ENCODE measurements at places on chromosomes 1 and 21.

DNA sequence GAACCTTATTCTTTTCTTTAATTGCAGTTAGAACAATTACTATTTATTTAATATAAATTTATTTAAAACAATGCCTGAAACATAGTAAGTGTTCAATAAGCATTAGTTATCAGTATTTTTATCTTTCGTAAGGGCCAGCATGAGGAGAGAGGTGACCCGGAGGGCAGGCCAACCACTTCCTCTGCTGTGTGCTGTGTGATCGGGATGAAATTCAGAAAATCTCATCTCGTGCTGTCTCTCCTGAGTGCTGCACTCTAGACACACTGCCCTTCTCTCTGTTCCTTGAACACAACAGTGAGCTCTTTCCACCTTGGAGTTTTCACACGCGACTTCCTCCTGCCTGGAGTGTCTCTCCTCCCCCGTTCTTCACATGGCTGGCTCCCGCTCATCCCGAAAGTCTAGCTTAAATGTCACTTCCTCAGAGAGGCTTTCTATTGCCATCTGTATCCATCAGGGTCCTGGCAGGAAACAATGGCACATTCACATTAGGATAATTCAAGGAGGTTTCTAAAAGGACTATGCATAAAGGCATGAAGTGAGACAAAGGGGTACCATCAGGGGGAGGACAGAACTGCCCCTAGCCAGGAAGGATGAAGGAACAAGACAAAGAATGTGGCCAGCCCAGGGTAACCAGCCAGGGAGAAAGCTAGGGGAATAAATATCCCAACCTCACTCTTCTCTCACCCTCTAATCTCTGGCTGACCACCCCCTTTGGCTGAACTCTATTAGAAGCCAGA, 142.6 kb upstream of the GJB5 start:
- no peak for DNase-seq

DNA sequence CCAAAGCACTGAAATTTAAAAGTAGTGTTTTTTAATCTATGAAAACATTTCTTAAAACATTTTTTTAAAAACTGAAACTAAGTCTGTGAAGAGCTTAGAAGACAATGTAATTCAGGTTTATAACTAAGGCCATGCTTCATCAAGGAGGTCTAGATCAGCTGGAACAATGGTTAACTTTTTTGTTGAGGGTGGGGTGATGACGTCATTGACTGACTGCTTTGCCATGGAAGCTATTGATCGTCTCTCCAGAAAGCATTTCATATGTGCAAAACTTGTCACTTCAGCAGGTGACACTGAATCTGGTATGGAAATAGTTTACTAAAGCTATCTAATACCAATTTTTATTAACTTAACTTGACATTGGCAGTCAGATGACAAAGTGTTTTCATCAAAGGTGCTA, 21.0 kb downstream of the RAVER2 start:
- no peak for DNase-seq

- DNase-seq = peak; percentile 25
These were observed at the start of gene C1orf115 for GRCh38 chr1:220690140-220691052. C1orf115 (plus strand) TSS chr1:220690363; CDS start chr1:220690403, 40 bp downstream.

DNA sequence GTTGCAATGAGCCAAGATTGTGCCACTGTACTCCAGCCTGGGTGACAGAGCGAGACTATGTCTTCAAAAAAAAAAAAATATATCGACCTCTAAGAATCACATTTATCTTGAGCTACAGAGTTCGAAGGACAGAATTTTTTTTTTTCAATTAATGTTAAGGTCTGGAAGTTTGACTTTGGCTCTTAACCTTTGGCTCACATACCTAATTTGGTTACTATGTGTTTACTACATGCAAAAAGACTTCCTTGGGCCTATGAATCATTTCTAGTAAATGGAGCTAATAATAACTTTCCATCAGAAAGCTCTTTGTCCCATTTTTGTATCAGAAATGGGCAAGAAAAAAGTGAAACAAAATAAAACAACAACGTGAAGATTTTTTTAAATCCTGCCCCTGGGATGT, 351.2 kb downstream of the SMYD3 start:
- no peak for DNase-seq

DNA sequence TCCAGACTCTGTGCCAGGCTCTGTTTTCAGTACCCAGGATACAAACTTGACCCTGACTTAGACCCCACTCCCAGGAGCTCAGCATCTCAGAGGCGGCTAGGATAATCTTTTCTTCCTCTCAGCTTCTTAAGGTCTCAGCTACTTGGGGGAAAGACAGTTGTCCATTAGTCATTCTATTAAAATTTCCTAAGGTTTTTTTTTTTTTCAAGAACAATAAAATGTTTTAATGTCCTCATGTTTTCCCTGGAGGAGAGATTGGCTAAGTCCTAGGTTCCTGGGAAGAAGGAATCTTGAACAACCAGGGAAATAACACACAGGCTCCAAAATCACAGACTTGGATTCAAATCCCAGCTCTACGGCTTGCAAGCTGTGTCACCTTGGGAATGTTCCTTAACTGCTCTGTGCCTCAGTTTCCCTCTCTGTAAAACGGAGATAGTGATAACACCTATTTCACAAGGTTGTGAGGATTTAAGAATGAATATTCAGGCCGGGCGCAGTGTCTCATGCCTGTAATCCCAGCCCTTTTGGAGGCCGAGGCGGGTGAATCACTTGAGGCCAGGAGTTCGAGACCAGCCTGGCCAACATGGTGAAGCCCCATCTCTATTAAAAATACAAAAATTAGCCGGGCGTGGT, 33.0 kb downstream of the CDK18 start:
- no peak for DNase-seq

DNA sequence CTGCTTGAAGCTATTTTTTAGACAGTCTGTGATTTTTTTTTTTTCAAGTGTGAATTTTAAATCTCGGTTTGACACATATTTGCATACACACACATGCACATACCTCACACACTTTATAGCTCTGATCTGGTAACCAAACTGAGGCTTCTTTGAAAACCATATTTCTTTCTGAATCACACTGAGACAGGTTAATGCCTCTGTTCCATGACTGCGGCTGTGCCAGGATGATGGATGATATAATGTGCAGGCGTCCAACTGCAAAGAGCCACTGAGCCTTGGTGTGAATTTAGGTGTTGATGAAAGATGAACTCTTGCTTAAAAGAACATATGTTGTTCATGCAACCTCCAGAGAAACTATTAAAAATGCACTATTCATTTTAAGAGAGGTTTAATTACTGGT, 504.0 kb upstream of the OLFM3 start:
- no peak for DNase-seq

- peak; percentile 89 for DNase-seq
These were observed 37.7 kb downstream of the CD34 start for GRCh38 chr1:207873055-207873890.

GRCh38 chr1:173639102-173639501, 4.0 kb downstream of the TEX50 start:
- no peak for DNase-seq

DNA sequence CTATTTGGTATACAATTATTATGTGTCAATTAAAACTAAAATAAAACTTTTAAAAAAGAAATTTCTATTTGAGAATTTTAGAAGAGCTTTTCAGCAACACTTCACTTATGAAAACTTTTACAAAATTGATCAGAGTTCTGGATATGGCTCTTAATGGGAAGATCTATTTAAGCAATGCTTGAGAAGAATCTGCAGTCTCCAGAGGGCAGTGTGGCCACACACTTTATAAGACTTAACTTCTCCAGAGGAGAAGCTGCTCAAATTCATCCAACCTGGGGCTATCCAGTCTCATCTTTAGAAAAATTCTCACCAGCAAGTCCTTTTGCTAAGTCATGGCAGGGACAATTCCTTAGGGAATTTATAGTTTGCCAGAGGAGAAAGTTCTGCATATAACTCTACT, 25.2 kb upstream of the AGO1 start:
- peak; percentile 68 for DNase-seq

GRCh38 chr1:94258873-94259331, 21.5 kb upstream of the ARHGAP29 start:
- no peak for DNase-seq

DNA sequence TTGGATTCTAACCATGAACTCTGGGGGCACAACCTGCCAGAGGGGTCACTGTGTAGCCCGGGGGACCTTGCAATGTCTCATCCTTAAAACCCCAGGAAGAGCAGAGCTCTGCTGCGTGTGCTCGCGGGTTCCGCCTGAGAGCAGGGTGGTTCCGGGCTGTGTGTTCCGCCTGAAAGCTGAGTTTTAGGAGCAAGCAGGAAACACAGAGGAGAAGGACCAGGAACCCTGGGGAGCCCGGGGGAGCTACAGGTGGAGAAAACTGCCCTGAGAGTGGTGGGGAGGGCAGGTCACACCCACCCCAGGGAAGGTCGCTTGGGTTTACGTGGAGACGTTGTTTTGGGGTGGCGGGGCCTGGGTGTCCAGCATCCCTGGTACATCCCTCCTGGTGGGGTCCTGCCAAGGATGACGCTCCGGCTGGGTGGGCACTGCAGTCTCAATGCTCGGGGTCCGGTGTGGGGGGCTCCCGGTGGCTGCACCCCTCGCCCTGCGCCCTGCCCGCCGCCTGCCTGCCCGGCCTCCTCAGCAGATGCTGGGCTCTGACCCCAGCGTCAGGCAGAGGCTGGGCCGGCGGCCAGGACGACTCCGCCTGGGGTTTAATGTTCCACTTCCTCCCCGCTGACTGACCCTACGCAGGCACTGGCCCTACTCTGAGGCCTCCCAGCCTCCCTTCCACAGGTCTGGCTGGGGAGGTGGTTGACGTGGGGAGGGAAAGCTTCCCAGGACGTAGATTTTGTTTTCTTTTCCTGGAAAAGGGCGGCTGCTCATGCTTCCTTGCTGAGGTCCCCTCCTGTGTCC, 17.3 kb upstream of the C1orf159 start:
- no peak for DNase-seq

DNA sequence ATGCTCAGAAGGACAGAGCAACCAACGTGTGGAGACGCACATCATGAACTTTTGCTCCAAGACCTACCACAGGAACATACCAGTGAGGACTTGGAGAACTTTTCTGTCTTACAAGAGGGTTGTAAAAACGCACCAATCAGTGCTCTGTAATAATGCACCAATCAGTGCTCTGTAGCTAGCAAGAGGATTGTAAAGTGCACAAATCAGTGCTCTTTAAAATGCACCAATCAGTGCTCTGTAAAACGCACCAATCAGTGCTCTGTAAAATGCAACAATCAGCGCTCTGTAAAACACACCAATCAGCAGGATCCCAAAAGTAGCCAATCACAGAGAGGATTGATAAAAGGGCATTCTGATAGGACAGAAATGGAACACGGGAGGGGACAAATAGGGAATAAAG, 40.4 kb upstream of the SPAG17 start:
- no peak for DNase-seq

GRCh38 chr1:27687906-27688305, 15.9 kb upstream of the IFI6 start:
- no peak for DNase-seq

DNA sequence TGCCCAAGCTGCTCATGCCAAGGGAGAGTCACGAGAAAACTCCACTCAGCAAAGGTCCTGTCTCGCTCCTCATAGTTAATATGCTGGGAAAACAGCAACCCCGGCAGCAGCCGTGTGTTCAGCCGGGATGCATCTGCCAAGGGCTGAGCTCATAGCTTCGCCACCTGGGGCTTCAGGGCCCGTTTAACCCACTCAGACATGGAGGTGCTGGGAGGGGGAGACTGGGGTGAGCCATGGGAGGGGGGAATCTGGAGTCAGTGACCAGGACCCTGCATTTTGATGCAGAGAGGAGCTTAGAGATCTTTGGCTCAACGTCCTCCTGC, 283.4 kb downstream of the PTPRU start:
- no peak for DNase-seq

GRCh38 chr1:6577831-6578525, 1.8 kb upstream of the ZBTB48 start:
- DNase-seq = peak; percentile 65

GRCh38 chr1:38527373-38527966, 332.1 kb downstream of the RRAGC start:
- DNase-seq = no peak

DNA sequence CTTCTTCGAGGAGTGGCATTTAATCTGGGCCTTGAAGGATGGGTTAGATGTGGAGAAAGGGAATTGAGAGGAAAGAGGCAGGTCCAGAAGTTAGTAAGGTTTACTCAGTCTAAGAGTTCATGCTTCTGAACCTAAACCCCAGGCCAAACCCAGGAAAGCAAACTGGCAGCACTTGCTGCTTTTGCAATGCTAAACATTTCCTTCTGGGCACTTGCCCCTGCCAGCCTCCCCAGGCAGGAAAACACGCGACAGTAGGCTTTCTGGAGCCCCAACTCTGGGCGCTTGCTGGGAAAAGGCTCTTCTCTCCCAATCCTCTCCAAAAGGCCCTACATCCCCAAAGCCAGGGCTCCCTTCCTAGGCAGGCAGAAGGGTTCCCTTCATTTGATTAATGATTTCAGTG, 2.5 kb downstream of the OLFML2B start:
- DNase-seq = no peak

- DNase-seq = no peak
These were observed 24.1 kb downstream of the FMN2 start for GRCh38 chr1:240115831-240116230.

- no peak for DNase-seq
These were observed 59.6 kb downstream of the RPS6KC1 start for GRCh38 chr1:213110349-213111300.

GRCh38 chr1:156693848-156694689, 11.3 kb downstream of the CRABP2 start:
- no peak for DNase-seq

GRCh38 chr1:199858171-199858570, 169.3 kb upstream of the NR5A2 start:
- DNase-seq = no peak

DNA sequence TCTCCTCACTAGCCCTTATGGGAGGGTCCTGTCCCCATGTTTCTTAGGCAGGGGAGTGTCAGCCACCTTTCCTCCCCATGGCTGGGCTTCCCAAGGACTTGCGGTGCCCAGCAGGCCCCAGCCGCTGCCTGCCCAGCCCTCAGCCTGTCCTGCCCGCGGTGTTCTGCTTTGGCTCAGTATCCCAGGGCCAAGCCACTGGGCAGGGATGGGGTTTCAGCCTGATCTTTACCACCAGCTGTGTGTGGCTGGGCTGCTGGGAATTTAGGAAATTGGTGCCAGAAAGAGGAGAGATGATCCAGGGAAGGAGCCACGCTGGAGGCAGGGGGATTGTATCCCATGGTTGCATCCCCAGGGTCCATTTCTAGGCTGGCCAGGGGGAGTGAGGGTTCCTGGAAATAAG, 6.9 kb upstream of the IGFN1 start:
- DNase-seq = no peak

DNA sequence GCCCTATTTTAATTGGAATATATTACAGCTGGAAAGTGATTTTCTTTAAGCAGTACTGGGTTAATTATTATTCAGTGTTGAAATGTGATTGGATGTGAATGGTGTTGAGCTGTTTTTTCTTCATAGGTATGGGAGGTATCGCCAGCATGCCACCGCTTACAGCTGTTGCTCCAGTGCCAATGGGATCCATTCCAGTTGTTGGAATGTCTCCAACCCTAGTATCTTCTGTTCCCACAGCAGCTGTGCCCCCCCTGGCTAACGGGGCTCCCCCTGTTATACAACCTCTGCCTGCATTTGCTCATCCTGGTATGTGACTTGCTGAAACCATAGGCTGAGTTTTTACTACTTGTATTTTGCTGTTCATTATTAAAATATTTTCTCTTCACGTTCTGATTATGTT, 107.7 kb downstream of the ITSN1 start:
- no peak for DNase-seq

GRCh38 chr1:14273811-14274210, 324.7 kb upstream of the KAZN start:
- DNase-seq = no peak

- no peak for DNase-seq
These were observed 513.0 kb downstream of the PTPRU start for GRCh38 chr1:29749024-29749945.
